NCI-H1436 treated with DMSO at 0.1 percent for 48 hours (cell line): ENCODE measurements at places on chromosomes 13 and 19.

- no peak for DNase-seq
Measured at GRCh38 chr19:33310606-33311325, 8.4 kb upstream of the CEBPA start.

DNA sequence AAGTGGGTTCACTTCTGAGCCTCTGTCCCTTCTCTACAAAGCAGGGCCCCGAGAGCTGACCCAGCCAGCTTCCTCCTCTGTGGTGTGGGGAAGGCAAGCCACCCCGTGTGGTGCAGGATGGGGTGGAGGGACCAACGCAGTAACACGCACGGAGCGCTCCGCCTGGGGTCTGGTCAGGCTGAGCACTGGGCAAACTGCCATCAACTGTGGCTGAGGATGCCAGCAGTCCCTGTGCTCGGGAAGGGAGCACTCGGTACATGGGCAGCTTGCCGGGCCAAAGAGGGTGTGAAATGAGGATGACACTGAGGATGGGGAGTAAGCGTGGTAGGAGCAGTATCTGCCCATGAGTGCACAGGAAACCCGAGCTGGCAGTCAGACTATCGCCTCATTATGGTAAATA is 7.6 kb upstream of the GMIP start:
- DNase-seq, result no peak

- DNase-seq, result no peak
Measured at GRCh38 chr19:33690378-33691029, 68.8 kb downstream of the CHST8 start.

GRCh38 chr19:23241419-23241818 is 8.8 kb downstream of the ZNF724 start:
- DNase-seq, result no peak

- no peak for DNase-seq
Measured at GRCh38 chr13:21039097-21039800, 22.1 kb downstream of the LATS2 start.

DNA sequence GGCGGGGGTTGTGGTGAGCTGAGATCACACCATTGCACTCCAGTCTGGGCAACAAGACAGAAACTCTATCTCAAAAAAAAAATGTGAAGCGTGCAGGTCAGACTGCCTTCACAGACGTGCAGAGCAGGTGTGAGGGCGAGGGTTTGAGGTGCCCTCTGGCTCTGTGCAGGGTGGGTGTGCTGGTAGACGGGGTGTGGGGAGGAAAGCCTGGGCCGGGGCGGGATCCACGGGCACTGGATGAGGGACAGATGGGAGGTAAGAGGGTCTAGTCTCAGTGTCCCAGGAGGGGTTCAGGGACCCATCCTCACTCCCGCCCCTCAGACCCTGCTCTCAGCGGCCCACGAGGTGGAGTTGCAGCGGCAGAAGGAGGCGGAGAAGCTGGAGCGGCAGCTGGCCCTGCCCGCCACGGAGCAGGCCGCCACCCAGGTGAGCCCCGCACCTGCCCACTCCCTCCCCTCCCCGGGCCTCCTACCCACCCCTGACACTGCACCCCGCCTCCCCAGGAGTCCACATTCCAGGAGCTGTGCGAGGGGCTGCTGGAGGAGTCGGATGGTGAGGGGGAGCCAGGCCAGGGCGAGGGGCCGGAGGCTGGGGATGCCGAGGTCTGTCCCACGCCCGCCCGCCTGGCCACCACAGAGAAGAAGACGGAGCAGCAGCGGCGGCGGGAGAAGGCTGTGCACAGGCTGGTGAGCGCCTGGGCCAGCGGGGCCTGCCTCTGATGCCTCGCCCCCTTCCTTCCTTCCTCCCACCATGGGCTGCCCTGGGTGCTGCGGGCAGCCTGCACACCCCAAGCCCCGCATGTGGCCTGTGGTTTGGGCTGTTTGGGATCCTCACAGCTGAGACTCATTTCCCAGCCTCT is 9.1 kb downstream of the NOP53 start:
- DNase-seq, result no peak

- no peak for DNase-seq
Measured at GRCh38 chr19:10143681-10144080, 24.0 kb upstream of the EIF3G start.

DNA sequence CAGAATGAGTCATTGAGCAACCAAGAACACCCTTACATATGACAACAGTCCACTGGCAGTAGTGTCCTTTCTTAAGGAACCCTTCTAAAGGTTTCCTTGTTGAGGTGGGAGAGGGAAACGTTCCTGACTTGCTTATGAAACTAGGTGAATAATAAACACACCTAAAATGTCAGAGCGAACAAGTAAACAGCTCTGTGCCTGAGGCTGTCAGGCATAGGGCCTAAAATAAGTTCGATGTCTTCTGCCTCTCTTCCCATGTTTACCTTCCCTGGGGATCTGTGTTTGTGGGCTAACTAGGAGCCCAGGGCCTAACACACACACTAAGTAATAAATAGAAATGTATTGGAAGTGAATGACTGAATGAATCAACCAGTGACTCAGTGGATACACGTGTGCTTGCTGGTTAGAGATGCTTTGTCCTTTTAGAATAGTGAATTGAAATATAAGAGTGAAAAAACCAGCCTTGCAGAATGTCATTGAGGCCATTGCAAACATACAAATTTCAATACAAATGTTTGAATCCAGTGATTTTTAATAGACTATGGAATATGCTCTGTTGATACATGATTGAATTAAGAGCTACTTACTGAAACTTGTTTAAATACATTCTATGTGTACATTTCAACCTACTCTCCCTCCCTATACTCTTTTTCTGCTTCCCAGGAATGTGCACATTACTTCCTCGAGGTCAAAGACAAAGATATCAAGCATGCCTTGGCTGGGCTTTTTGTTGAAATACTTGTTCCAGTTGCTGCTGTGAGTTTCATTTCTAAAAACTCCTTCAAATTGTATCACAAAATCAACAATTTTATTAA is 102.9 kb downstream of the FRY start:
- DNase-seq, result no peak

DNA sequence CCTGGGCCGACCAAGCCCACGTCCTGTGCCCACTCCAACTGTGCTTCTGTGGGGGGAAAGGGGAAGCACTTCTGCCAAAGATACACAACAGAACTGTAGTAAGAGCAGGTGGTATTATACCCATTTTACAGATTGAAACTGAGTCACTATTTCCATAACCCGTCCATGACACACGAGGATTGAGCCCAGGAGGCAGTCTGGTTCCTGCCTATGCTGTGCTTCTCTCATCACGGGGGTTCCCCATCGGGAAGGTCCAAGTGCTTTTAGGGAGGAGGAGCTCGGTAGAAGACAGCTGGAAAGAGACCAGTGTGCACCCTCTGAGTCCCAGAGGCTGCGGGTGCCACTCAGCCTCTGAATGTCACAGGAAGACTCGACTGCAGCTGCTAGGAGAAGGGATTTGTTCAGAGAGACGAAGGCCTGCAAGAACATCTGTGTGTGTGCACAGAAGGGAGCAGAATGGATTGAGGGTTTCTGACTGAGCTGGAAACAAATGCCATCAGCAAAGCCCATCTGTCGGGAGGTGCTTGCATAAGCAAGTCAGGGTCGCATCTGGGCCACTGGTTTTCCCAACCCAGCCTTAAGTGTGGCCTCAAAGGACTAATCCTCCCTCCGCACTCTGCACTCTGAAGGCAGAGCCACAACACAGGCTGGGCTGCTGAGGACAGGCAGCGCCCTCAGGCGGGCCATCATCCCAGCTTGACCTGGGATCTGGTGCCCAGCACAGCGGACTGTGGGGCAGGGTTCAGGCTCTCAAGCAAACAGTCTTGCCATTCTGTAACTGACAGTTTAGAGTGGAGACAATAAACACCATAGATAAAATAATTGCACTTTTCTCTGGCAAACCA is 150.0 kb downstream of the DPF1 start:
- no peak for DNase-seq

GRCh38 chr13:26485786-26486185 is 71.7 kb upstream of the WASF3 start:
- no peak for DNase-seq

- no peak for DNase-seq
Measured at GRCh38 chr19:16076958-16077611, 790 bp downstream of the TPM4 start.

- peak; percentile 15 for DNase-seq
Measured at GRCh38 chr19:1863638-1864479, 480 bp upstream of the KLF16 start.

DNA sequence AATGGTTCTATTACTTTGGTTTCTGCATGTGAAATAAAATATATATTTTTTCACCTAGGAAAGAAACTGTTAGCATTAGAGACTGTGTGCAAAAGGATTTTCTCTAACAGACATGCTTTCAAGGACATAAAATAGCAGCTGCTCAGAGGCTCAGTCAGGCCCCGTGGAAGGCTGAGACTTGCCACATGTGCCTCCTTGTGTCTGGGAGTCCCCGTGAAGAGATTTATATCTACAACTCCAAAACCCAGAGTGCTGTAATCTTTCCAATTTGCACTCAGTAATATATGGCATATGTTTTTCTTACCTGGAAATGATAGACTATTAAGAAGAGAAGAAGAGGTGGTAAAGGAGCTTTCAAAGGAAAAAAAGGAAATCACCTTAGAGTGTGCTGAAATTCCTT is 371.6 kb upstream of the OBI1 start:
- DNase-seq, result no peak

GRCh38 chr13:112443995-112444311 is 67.8 kb downstream of the SPACA7 start:
- DNase-seq, result peak; percentile 1

- no peak for DNase-seq
Measured at GRCh38 chr13:95258619-95259194, 42.5 kb downstream of the ABCC4 start.

DNA sequence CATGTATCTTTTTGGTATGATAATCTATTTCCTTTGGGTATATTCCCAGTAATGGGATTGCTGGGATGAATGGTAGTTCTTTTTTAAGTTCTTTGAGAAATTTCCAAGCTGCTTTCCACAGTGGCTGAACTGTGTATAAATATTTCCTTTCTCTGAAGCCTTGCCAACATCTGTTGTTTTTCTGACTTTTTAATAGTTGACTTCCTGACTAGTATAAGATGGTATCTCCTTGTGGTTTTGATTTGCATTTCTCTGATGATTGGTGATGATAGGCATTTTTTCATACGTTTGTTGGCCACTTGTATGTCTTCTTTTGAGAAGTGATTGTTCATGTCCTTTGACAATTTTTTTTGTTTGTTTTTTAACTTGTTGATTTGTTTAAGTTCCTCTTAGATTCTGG is 61.6 kb upstream of the PCDH17 start:
- no peak for DNase-seq

DNA sequence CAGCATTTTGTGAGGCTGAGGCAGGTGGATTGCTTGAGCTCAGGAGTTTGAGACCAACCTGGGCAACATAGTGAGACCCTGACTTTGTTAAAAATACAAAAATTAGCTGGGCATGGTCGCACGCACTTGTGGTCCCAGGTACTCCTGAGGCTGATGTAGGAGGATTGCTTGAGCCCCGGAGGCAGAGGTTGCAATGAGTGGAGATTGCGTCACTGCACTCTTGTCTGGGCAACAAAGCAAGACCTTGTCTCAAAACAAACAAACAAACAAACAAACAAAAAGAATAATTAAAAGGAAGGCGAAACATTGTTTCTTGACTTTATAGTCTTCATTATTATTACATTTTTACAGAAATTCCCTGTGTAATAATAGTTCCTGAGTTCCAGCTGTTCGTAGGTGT is 15.9 kb downstream of the BIVM start:
- no peak for DNase-seq

GRCh38 chr19:5951338-5951861 is 26.5 kb downstream of the RANBP3 start:
- DNase-seq, result no peak

- DNase-seq, result no peak
Measured at GRCh38 chr13:23889615-23890607, 711 bp upstream of the MIPEP start.

DNA sequence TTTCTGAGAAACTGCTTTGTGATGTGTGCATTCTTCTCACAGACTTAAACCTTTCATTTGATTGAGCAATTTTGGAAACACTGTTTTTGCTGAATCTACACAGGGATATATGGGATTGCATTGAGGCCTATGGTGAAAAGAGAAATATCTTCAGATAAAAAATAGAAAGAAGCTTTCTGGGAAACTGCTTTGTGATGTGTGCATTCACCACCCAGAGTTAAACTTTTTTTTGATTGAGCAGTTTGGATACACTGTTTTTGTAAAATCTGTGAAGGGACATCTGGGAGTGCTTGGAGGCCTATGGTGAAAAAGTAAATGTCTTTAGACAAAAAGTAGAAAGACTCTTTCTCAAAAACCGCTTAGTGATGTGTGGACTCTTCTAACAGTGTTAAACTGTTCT is 1683.8 kb downstream of the UQCRFS1 start:
- no peak for DNase-seq

DNA sequence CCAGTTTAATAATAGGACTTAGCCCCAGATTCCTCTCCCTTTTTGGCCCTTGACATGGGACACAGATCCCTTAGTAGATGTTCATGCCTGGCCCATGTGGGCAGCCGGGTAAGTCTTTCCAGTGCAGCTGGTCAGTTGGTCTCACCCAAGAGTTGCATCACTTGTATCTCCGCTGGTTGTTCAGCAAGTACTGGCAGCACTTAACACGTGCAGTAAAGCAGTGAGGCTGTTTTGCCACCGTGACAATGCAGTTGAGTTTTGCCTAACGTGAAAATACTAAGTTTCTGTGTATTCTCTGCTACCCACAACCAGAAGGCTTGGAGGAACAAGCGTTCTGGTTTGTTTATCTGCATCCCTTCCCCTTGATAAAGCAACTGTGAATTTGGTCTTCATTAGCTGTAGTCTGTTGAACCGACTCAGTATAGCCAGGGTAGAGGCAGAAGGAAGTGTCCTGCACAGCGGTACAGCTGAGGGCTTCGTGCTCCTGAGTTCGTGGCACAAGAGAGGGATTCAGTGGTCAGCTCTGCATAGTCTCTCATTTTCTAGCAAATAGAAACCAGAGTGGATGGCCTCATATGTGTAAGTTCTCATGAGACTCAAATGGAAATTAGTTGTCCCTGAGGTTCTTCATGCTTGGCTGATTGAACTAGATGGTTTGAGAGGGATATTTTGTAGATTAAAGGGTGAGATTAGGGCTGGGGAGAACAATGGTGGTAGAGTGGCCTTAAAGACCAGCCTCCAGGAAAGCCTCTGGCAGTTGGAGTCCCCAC is 50.3 kb downstream of the ARHGEF7 start:
- no peak for DNase-seq

DNA sequence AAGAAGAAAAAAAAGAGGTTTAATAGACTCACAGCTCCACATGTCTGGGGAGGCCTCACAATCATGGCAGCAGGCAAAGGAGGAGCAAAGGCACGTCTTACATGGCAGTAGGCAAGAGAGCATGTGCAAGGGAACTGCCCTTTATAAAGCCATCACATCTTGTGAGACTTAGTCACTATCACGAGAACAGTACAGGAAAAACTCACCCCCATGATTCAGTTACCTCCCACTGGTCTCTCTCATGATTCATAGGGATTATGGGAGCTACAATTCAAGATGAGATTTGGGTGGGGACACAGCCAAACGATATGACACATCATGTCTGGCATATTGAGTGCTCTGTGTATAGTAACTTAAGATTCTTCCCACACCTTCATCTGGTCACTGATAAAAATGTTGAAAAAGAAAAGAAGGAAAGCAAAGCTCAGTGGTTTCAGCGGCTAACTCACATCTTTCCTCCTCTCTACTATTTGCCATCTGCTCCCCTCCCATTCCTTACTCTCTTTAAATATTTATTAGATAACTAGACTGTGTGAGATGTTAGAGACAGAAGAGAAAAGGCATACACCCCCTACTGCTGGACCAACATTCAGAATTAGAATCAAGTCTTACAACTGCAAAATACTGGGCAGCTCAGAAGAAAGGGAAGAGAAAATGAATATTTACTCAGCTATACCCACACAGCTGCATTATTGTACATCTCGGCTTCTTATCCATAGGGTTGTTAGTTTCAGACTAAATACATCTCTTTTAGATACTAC is 60.1 kb upstream of the AKAP11 start:
- DNase-seq, result no peak

GRCh38 chr13:101627556-101627943 is 175.1 kb downstream of the ITGBL1 start:
- DNase-seq, result no peak
